ENCODE measurements at places on chromosomes 7 and 10. TPM values are rescaled to one million over a fixed set of nuclear protein-coding genes. Genes with fewer than 3 reads are reported as not detected.

- peak; percentile 23 for DNase-seq
These were observed 393.1 kb downstream of the EXOC4 start for GRCh38 chr7:133645884-133646391.

DNA sequence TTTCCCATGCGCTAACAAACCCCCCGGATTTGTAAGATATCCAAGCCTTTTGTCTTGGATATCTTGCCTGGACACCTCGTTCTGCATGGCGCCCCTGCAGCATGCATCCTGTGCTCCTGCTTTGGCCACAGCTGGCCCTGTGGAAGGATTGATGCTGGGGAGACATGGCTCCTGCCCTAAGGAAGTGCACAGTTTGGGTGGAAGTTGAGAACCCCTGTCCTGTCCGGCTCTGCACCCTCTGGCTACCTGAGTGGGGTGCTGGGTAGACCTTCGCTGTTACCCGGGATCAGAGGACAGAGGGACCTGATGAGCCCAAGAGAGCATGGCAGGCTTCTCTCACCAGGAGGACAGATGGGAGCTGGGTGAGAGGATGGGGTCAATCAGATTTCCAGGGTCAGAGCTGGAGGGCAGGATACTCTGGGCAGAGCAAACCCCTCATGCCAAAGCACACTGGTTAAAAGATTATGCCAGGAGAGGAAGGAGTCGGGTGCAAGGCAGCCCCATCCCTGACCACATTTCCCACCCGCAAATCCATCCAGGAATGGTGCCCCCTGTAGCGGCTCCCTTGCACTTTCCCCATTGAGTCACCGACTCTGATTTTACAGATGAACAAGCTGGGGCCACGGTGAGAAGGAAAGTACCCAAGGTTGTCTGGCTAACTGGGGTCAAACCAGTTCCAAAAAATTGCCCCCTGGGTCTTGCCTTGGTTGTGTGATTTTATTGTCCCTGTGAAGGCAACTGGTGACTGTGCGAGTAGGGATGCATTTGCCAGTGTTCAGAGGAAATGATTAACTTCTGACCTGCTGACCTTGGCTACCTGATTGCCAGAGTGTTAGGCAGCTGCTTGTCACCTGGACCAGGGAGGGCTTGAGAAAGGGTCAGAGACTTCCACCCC lies 290.1 kb upstream of the ZMIZ1 start:
- DNase-seq = peak; percentile 25

- DNase-seq = no peak
These were observed 296.8 kb downstream of the DNAJB6 start for GRCh38 chr7:157633465-157634185.

GRCh38 chr10:83959328-83959727 lies 180.0 kb upstream of the GHITM start:
- DNase-seq = no peak

GRCh38 chr10:133474665-133475424 lies 21.1 kb downstream of the SCART1 start:
- no peak for DNase-seq

- peak; percentile 97 for DNase-seq
These were observed 106.0 kb downstream of the CUBN start for GRCh38 chr10:17023386-17024298.

- no peak for DNase-seq
These were observed 136.7 kb downstream of the KIF20B start for GRCh38 chr10:89838044-89838615.

The CDCA7L gene
- total RNA-seq = 44.4 TPM
